ENCODE measurements at places on chromosomes 4 and X.

- DNase-seq: no peak
Observed at GRCh38 chr4:119139822-119140252, 4.2 kb downstream of the MYOZ2 start.

DNA sequence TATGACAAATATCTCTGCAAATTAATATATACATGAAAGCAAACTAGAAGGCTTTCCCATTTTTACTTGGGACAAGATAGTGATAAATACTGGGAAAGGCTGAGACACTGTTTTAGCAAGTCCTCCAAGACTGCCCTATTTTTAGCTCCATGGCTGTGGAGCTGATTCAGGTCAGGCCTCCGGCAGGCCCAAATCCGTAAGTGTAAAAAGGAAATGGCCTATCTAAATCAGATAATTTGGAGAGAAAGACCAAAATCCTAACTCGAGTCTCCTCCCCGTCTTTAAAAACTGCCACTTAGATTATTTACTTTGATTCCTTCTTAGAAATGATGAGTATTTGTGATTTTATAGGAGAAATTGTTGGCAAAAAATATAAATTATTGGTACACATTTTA lies 2.9 kb downstream of the OTUD4 start:
- DNase-seq: no peak

GRCh38 chr4:117577686-117578311 lies 456.5 kb upstream of the NDST3 start:
- no peak for DNase-seq

- no peak for DNase-seq
Observed at GRCh38 chr4:4627111-4627510, 85.3 kb upstream of the STX18 start.

GRCh38 chr4:86279293-86279960 lies 80.4 kb downstream of the MAPK10 start:
- peak; percentile 6 for DNase-seq

GRCh38 chr4:148634476-148634875 lies 192.3 kb upstream of the NR3C2 start:
- peak; percentile 74 for DNase-seq

GRCh38 chr4:110160618-110161017 lies 37.8 kb downstream of the ELOVL6 start:
- no peak for DNase-seq

GRCh38 chrX:31268359-31268758 lies 196.5 kb upstream of the FTHL17 start:
- DNase-seq: no peak
